Left cardiac atrium (tissue), 4 donors: ENCODE measurements at places on chromosomes 11 and 22. TPM values are rescaled to one million over a fixed set of nuclear protein-coding genes. Genes with fewer than 3 reads are reported as not detected.
A peak's percentile ranks its signal among the peaks of the same experiment; 100 is the strongest.

DNA sequence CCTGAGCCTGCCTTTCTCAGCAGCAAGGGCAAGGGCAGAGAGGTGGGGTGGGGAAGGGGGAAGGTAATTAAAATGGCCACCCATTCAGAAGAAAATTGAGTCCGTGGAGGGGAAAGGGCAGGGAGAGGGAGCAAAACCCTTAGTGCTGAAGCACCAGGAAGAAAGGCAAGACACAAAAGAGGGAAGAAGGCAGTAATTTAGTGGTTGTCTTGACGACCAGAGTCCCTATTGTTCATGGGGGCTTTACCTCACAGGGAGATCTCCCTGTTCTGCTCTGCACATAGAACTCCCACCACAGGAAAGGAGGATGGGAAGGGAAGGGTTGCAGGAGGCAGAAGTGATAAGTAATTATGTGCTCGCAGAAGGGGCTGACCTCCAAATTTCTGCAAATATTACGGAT lies 23.4 kb downstream of the SNX19 start:
- DNase-seq: no peak

- no peak for DNase-seq
Measured at GRCh38 chr22:47724751-47725150, 962.3 kb downstream of the TBC1D22A start.

GRCh38 chr22:23218867-23219251 lies 38.5 kb downstream of the BCR start:
- DNase-seq: peak; percentile 59

- DNase-seq: peak; percentile 74
Measured at GRCh38 chr22:46245511-46245910, 4.6 kb downstream of the CDPF1 start.

GRCh38 chr22:38203090-38203810 lies 1.5 kb downstream of the MAFF start:
- peak; percentile 54 for DNase-seq

- no peak for DNase-seq
Measured at GRCh38 chr22:23922921-23923320, 28.7 kb downstream of the MIF start.

- no peak for DNase-seq
Measured at GRCh38 chr11:34432822-34433221, 5.9 kb upstream of the CAT start.

DNA sequence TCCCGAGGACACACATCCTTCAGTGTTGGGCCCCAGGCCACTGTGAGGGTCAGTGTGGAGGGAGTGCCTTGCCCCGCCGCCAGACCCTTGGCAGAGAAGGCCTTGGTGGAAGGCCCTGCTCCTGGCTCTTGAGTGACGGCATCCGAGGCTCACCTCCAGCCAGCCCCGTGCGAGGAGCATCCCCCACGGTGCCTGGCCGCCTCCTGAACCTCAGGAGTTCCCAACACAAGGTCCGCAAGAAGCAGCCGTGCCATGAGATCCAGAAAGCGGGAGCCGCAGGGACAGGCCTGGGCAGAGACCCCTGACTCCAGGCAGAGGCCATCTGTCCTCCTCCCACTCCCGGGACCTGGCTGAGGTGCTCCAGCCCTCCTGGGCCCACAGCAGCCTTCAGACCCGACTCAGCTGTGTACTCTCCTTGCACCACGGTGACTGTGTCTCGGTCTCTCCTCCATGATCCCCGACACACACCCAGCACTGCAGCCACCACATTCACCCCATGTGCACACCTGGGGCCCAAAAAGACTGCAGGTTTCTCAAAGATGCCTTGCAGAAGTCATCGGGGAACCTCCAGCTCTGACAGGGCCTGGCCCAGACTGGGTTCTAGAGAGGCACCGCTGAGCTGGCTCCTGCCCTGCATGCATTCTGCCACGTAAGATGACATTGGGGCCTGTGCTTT lies 870.2 kb downstream of the BRD1 start:
- no peak for DNase-seq

DNA sequence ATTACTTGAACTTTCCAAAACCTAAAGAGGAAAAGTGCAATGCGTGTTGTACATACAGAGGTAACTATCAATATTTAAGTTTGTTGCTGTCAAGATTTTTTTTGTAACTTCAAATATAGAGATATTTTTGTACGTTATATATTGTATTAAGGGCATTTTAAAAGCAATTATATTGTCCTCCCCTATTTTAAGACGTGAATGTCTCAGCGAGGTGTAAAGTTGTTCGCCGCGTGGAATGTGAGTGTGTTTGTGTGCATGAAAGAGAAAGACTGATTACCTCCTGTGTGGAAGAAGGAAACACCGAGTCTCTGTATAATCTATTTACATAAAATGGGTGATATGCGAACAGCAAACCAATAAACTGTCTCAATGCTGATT lies 2.1 kb downstream of the ADM start:
- no peak for DNase-seq

GRCh38 chr11:92179017-92179670 lies 45.5 kb upstream of the FAT3 start:
- no peak for DNase-seq

The DNAJC24 gene
- total RNA-seq: 13.2 TPM

The KCNJ4 gene
- total RNA-seq: 7.2 TPM

The OLFML1 gene
- total RNA-seq: 16.5 TPM

The SNX32 gene
- total RNA-seq: not detected

The BLID gene
- 0.68 TPM for total RNA-seq

DNA sequence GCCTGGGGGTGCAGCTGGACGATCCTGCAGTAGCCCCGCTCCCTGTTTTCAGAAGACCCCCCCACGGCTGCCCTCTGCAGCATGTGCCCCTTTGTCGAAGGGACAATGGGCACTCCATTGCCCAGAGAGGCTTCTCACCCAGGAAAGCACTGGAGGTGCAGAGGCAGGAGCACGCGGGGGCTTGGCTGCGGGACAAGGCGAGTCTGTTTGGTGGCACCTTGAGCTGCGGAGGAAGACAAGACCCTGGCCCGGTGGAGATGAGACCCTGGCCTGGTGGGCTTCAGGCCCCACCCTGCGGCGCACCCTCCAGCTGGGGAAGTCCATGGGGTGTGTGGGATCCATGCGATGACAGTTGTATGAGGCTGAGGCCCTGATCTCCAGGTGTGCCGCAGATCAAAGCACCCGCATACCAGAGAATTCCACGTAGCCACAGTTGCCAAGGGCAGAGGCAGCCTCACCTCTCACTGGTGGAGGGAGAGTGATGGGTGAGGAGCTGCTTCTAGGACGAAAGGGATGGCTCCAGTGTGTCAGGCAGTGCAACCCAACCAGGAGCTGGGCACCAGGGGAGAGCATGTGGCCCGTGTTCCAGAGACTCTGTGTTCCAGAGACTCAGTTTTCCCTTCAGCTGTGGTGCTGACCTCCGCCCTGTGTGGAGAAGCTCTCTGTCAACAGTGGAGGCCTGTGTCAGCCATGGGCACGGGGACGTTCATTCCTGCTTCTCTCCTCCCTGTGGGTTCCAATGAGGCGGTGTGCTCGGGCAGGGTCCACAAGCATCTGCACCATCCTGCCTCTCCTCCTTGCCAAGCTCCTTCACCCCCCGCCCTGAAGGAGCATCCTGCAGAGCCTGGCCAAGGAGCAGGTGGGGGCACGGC lies 10.0 kb downstream of the TBX1 start:
- DNase-seq: no peak

- DNase-seq: no peak
Measured at GRCh38 chr11:131759140-131759539, 388.7 kb downstream of the NTM start.

- DNase-seq: no peak
Measured at GRCh38 chr22:25751174-25751581, 9.2 kb downstream of the MYO18B start.

The MCM5 gene
- total RNA-seq: 11.0 TPM

GRCh38 chr11:22780952-22781593 lies 48.5 kb downstream of the SVIP start:
- no peak for DNase-seq

DNA sequence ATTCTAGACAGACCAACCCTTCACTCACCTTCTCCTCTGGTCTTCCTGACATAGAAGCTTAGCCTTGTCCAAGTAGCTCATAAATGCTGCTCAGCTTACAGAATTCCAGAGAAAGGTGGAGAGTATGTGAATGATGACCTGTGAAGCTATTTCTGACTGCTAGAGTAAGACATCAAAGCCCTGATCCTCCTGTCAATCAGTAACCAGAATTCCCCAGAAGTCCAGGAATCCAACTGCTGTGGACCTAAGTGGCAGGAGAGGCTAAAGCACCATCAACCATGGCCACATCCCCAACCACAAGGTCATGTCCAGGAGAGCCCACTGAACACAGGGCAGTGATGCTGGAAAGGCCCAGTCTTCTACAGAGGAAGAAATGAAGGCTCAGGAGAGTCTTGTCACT lies 2.6 kb downstream of the OR51G2 start:
- no peak for DNase-seq

- DNase-seq: no peak
Measured at GRCh38 chr11:99781074-99781473, 760.3 kb downstream of the CNTN5 start.

GRCh38 chr11:103317118-103317517 lies 207.9 kb downstream of the DYNC2H1 start:
- no peak for DNase-seq

The PARVB gene
- total RNA-seq: 113 TPM

GRCh38 chr22:20578192-20578591 lies 70.8 kb downstream of the MED15 start:
- no peak for DNase-seq

The VWCE gene
- total RNA-seq: 1.1 TPM

- no peak for DNase-seq
Measured at GRCh38 chr11:73991471-73992006, 8.9 kb upstream of the UCP2 start.

The MS4A3 gene
- total RNA-seq: not detected

The OR51B4 gene
- not detected for total RNA-seq

The SEPTIN5 gene
- 127 TPM for total RNA-seq

The SGSM1 gene
- 16.1 TPM for total RNA-seq

The POU2AF3 gene
- total RNA-seq: 0.18 TPM

The CCDC89 gene
- total RNA-seq: 0.39 TPM

The FXYD2 gene
- 1.6 TPM for total RNA-seq

DNA sequence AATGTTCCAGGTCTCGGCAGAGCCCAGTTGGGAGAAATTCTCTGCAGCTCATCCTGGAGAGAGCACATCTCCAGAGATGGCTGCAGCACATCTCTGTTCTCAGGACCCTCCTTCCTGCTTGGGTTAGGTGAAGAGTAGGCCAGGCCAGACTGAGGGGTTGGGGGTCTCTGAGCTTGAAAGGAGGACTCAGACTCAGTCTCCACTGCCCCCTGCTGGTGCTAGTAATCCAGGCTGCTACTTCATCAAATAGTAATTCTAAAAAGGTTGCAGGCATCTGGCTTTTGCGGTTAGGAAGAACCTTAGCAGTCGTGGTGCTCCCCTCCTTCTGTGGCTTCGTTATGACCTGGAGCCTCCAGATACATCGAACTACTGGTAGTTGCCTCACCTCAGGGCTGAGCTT lies 9.7 kb downstream of the TUB start:
- peak; percentile 43 for DNase-seq

DNA sequence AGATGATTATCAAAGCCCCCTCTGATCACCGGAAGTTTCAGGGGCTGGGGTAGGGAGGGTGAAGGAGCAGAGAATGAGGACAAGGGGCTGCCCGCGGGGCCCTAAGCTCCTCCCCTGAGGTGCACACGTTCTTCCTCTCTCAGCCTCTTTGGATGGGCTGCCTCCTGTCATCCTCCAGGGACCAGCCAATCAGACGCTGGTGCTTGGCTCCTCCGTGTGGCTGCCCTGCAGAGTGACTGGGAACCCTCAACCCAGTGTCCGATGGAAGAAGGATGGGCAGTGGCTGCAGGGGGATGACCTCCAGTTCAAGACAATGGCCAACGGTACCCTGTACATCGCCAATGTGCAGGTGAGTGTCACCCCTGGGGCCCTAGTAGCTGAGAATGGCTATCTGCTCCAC lies 7.5 kb downstream of the ROBO3 start:
- DNase-seq: no peak

GRCh38 chr11:122045181-122045586 lies 70.8 kb downstream of the BLID start:
- DNase-seq: no peak

- DNase-seq: no peak
Measured at GRCh38 chr11:110431674-110432073, 1.9 kb downstream of the FDX1 start.

GRCh38 chr11:118625036-118625690 lies 17.7 kb downstream of the PHLDB1 start:
- no peak for DNase-seq

GRCh38 chr22:23175817-23176644 lies 4.3 kb upstream of the BCR start:
- no peak for DNase-seq

- no peak for DNase-seq
Measured at GRCh38 chr11:134001088-134001487, 44.3 kb upstream of the IGSF9B start.

The MPZL2 gene
- total RNA-seq: 11.6 TPM

GRCh38 chr11:94853836-94854235 lies 85.7 kb downstream of the AMOTL1 start:
- DNase-seq: no peak

The ACR gene
- 1.5 TPM for total RNA-seq

GRCh38 chr11:47328449-47329390 lies 23.8 kb downstream of the MYBPC3 start:
- DNase-seq: no peak

The WNT11 gene
- total RNA-seq: 6.6 TPM

DNA sequence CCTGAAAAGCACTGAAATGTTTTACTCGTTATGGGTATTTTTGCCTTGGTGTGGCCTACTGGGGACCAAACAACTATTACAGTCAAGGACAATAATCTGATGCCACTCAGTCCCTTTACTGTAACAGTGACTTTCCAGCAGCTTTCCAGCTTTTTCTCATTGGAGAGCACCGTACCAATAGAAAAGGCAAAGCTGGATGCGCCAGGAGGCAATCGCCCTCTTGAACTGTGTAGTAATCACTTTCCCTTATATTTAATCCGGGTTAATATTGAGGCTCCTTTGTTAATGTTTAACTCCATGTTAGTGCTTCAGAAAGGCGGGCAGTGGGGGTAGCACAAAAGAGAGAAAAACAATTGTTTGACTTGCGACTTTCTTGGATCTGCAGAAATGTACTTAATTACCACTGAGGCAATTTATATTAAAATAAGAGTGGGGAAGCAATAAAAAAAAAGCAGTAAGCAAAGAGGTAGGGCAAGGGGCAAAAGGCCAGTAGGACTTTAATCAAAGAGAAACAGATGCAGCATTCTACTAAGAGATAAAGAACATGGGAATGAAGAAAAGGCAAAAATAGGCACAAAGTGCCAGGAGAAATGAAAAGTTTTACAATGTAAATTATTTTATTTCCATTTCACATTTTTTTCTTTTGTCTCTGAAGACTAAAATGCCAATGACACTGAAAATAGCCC lies 81.6 kb downstream of the LRRC4C start:
- no peak for DNase-seq

The GNAZ gene
- total RNA-seq: 2.6 TPM

DNA sequence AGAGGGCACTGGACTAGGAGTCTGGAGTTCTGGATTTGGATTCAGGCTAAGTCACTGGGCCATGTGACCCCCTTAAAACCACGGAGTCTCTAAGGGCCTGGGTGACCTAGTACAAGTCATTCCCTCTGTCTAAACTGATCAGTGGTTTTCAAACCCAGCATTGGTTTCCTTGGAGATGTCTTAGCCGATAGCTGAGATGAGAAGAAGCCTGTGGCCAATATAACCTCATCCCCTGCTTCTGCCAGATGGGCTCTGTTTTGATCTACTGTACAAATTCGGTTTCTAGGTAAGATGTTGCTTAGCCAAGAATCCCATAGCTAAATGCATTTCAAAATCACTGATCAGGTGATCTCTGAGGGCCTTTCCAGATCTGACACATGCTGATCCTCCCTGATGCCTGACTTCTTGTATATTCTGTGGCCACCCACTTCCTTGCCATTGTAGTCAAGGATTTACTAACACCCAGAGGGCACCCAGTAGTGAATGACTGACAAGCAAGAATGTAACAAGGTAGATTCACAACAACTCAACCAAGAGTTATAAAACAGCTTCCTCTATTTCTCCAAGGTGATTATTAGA lies 53.1 kb downstream of the GALNT18 start:
- DNase-seq: no peak
